ENCODE measurements at places on chromosomes 11 and 22. TPM values are rescaled to one million over a fixed set of nuclear protein-coding genes. Genes with fewer than 3 reads are reported as not detected.
A peak's percentile ranks its signal among the peaks of the same experiment; 100 is the strongest.

DNA sequence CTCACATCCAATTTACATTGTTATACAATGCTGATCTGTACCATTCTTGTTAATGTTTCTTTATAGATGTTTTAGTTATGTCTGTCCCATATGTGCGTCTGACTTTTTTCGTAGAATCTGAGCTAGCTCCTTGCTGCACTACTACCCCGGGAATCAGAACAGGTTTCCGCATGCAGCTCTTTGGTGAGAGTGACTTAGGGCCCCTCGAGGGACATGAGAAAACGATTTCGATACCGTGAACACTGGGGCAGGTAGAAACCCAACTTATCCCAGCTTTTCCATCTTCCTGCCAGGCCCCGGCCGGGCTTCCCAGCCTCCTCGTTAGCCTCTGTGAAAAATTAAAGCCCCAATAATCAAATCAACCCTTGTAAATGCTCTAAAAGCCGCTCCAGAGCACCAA lies 23.4 kb upstream of the PKNOX2 start:
- H3K36me3 ChIP-seq = no peaks in the 10 kb centered on the region
- no peak overlapping the region for H3K27ac ChIP-seq
- no peaks in the 10 kb centered on the region for H3K27me3 ChIP-seq
- H3K4me1 ChIP-seq = no peaks in the 10 kb centered on the region

GRCh38 chr11:133845413-133845812 lies at the start of gene SPATA19:
Gene SPATA19, minus strand, starts transcription at chr11:133845513. Its CDS starts 67 bp downstream, at chr11:133845446.
- no peaks in the 10 kb centered on the region for H3K36me3 ChIP-seq
- peaks cover 16% of the 10 kb centered on the region for H3K4me1 ChIP-seq
- H3K27ac ChIP-seq = no peak within 1 kb of the TSS
- no peak for DNase-seq
- H3K4me3 ChIP-seq = no peak within 1 kb of the TSS

DNA sequence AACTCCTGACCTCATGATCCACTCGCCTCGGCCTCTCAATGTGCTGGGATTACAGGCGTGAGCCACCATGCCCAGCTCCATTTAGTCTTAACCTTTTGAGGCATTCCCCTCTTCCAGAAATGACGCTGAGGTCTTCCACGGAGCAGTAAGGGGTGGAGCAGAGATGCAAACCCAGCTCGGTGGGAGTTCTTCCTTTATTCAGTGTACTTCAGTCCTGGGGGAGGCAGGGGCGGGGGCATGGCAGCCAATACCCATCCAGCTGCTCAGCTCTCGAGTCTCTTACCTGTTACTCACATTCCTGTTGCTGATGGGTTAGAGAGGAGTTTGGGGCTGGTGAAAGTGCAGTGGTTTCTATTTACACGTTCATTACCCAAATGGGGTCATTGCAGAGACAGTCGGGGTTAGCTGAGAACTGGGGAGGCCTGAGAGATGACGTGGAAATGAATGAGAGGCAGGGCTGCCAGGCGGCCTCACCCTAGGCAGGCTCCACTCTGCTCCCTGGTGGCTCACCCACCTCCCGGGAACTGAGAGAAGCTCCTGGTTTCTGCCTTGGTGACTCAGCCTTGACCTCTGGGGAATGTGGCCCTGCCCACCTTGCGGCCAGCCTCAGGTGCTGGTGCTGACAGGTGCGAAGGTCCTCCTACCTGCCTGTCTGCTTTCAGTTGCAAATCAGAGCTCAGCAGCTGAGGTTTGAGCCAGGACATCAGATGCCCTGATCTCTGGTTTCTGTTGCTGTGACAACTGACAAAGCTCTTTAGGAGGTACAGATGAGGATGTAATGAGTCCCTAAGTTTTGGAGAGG lies 13.4 kb upstream of the ST14 start:
- DNase-seq = peak; percentile 47
- H3K27ac ChIP-seq = peak overlapping the region; percentile 61
- H3K4me1 ChIP-seq = peaks cover 23% of the 10 kb centered on the region
- H3K36me3 ChIP-seq = peaks cover 17% of the 10 kb centered on the region

GRCh38 chr22:20546541-20546950 lies 39.1 kb downstream of the MED15 start:
- H3K4me1 ChIP-seq = peaks cover 42% of the 10 kb centered on the region
- no peak overlapping the region for H3K27ac ChIP-seq

- H3K4me1 ChIP-seq = peaks cover 15% of the 10 kb centered on the region
- H3K4me3 ChIP-seq = no peak overlapping the region
- H3K27me3 ChIP-seq = no peaks in the 10 kb centered on the region
- H3K36me3 ChIP-seq = no peaks in the 10 kb centered on the region
- DNase-seq = no peak
- H3K27ac ChIP-seq = no peak overlapping the region
Measured at GRCh38 chr11:112975493-112975892, 14.3 kb downstream of the NCAM1 start.

DNA sequence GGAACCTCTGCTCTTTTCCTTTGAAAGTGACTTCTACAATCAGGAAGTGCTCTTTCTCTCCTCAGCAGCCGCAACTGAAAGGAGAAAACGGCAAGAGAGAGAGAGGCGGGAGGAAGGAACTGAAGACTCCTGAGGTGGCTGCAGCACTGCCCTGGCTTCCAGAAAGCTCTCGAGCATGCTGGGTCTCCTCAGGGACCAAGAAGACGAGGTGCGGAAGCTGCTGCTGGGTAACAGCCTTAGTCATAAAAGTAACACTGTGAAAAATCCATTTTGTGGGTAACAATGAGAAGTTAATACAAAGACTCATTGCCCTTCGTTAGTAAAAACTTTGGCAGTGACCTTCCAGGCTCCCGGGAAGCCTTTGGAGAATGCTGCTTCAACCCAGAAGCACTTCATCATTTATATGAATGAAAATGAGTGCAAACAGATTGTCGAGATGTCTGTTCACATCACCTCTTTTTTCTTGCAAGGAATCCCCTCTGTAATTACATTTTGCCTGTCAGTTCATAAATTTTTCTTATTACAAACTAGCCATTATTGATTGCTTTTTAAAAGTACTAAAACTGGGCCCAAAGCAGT lies 473.4 kb downstream of the SOX6 start:
- no peak for DNase-seq
- H3K27me3 ChIP-seq = no peaks in the 10 kb centered on the region
- H3K4me3 ChIP-seq = no peak overlapping the region
- no peaks in the 10 kb centered on the region for H3K36me3 ChIP-seq

DNA sequence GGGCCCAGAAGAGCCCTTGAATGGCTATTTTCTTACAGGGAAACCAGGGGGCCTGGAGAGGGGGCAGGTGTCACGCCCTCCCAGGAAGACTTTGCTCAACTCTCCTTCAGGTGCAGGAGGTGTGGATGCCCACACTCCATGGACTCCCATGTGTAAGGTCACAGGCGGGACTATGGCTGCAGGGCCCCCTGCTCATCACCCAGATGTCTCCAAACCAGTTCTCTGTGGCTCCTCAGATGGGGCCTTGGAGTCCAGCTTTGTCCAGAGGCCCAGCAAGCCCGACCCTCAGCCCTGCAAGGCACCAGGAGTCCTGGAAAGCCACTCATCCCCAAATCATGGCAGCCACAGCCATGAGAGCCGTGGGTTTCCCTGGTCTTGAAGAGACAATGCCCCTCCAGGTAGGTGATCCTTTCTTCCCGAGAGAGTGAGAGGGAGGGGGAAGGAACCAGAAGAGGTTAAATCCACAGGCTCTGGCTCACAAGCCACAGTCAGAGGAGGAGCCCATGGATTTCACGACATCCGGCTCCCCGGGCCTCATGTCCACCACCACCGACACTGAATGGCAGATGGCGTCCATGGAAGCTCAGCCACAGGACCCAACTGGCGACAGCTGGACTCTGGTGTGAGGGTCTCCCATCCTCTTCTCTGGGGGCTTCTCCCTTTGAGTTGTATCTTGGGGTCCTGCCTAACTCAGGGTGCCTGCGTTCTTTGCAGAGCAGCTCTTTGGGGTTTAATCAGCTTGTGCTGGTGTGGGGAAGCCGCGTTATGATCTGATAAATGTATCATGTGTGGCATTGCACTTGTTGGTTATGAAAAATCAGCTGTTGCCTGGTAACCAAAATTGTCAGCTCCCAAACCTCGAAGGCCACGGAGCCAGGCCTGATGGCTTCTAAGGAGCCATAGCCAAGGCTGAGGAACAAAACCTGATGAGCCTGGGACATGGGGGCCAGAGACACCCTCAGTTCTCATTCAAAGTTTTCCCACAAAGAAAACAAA lies 620.4 kb downstream of the BRD1 start:
- no peaks in the 10 kb centered on the region for H3K27me3 ChIP-seq
- no peaks in the 10 kb centered on the region for H3K36me3 ChIP-seq
- no peaks in the 10 kb centered on the region for H3K4me1 ChIP-seq
- no peak overlapping the region for H3K4me3 ChIP-seq

DNA sequence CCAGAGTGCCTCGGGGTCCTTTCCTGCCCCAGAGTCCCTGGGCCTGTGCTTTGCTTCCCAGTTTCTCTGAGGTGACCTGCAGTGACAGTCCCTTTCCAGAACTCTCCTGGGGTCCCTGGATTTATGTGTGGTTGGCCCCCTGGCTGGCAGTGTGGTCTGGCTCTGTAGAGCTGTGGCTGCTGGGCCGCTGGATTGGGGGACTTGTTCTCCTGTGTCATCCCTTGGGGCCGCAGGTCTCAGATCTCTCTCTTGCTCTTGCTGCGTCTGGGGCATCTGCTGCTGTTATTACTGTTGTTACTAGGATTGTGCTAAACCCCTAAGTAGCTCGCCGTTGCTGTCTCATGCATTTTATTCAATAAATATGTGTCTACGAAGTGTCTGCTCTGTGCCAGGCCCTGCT lies 31.9 kb downstream of the FAM83F start:
- peaks cover 27% of the 10 kb centered on the region for H3K4me1 ChIP-seq
- no peak for DNase-seq
- H3K27me3 ChIP-seq = no peaks in the 10 kb centered on the region
- H3K4me3 ChIP-seq = no peak overlapping the region

DNA sequence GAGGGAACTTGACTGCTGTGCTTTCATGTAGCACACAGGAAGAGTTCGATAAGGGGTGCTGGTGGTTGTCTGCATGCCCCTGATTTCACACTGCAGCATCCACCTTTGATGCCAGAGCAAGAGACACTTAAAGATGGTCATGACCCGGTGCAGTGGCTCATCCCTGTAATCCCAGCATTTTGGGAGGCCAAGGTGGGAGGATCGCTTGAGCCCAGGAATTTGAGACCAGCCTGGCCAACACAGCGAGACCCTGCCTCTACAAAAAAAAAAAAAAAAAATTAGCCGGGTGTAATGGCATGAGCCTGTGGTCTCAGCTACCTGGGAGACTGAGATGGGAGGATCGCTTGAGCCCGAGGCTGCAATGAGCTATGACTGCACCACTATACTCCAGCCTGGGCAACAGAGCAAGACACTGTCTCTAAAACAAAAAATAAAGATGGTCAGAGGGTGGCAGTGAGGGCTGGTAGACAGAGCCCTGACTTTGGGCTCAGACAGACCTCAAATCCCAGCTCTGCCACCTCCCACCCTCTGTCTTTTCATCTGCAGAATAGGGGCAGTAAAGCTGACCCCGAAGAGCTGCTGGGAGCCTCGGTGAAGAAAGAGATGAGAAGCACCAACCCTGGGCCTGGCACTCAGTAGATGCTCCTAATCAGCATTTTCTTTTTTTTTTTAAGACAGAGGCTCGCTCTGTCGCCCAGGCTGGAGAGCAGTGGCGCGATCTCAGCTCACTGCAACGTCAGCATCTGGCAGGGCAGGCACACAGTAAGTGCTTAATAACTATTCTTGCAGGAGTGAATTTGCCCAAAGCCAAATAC lies 17.7 kb downstream of the VWCE start:
- no peak overlapping the region for H3K4me3 ChIP-seq
- H3K27me3 ChIP-seq = no peaks in the 10 kb centered on the region
- H3K27ac ChIP-seq = no peak overlapping the region
- H3K36me3 ChIP-seq = no peaks in the 10 kb centered on the region

GRCh38 chr11:42526426-42526825 lies 785.4 kb upstream of the API5 start:
- H3K4me3 ChIP-seq = no peak overlapping the region
- no peaks in the 10 kb centered on the region for H3K36me3 ChIP-seq
- no peaks in the 10 kb centered on the region for H3K27me3 ChIP-seq
- no peaks in the 10 kb centered on the region for H3K4me1 ChIP-seq
- H3K27ac ChIP-seq = no peak overlapping the region

LDLRAD3 gene
- total RNA-seq = 9.3 TPM

GRCh38 chr22:19903031-19903430 lies 38.5 kb upstream of the COMT start:
- no peaks in the 10 kb centered on the region for H3K27me3 ChIP-seq
- DNase-seq = peak; percentile 69
- no peak overlapping the region for H3K27ac ChIP-seq
- H3K4me3 ChIP-seq = no peak overlapping the region
- H3K4me1 ChIP-seq = no peaks in the 10 kb centered on the region

GP1BB gene
- total RNA-seq = 2.6 TPM

- DNase-seq = no peak
- H3K4me3 ChIP-seq = no peak overlapping the region
- no peak overlapping the region for H3K27ac ChIP-seq
- H3K36me3 ChIP-seq = no peaks in the 10 kb centered on the region
- no peaks in the 10 kb centered on the region for H3K4me1 ChIP-seq
- H3K27me3 ChIP-seq = no peaks in the 10 kb centered on the region
Measured at GRCh38 chr22:39410264-39410663, 10.7 kb downstream of the TAB1 start.

DNA sequence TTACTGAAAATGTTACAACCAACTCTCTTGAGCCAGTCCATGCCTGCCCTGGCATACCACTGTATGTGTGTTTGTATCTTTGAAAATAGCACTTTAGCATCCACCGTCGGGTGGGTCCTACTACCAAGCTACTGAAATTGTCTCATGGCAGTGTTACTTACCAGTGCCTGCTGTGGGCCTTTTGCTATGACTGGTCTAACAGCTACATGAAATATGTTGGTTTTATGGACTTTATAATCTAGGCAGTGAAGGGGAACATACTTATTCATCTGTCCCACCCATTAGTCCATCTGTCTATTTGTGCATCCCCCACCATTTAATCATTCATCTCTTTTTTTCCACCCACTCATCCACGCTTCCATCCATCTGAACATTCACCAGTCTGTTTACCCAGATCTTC lies 106.0 kb downstream of the NAV2 start:
- no peak overlapping the region for H3K4me3 ChIP-seq
- peaks cover 21% of the 10 kb centered on the region for H3K4me1 ChIP-seq
- H3K27me3 ChIP-seq = no peaks in the 10 kb centered on the region
- no peaks in the 10 kb centered on the region for H3K36me3 ChIP-seq
- no peak overlapping the region for H3K27ac ChIP-seq

TRIM34 gene
- 7.4 TPM for total RNA-seq

IL10RA gene
- total RNA-seq = 21.9 TPM

- DNase-seq = no peak
- H3K4me3 ChIP-seq = no peak overlapping the region
- H3K27me3 ChIP-seq = no peaks in the 10 kb centered on the region
- H3K4me1 ChIP-seq = peaks cover 4% of the 10 kb centered on the region
Measured at GRCh38 chr11:71339396-71339881, 87.1 kb upstream of the SHANK2 start.

DNA sequence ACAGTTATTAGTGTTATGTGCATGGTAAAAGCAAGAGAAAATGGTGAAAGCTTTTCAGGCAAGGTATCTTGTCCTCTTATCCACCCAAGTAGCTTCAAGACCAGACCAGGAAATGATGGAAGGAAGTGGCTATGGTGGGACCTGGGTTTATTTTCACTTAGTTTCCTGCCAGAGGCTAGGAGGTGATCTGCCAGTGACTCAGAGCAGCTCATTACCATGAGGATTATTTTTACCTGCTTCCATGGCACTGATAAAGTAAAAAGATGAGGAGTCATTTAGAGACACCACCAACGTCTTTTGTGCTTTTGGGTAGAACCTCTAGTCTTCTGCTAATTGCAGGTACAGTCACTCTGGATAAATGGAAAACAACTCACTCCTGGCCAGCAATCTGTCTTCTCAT lies 339.9 kb upstream of the KIRREL3 start:
- H3K27me3 ChIP-seq = no peaks in the 10 kb centered on the region
- no peak overlapping the region for H3K27ac ChIP-seq
- no peak overlapping the region for H3K4me3 ChIP-seq
- no peak for DNase-seq
- H3K36me3 ChIP-seq = no peaks in the 10 kb centered on the region

CENPM gene
- not detected for total RNA-seq

PHF21B gene
- 0.33 TPM for total RNA-seq

CDCA5 gene
- total RNA-seq = 0.81 TPM

Data from thyroid gland (tissue), 4 donors.